ENCODE measurements at places on chromosomes 6 and 20. TPM values are rescaled to one million over a fixed set of nuclear protein-coding genes. Genes with fewer than 3 reads are reported as not detected.

- peak; percentile 46 for DNase-seq
Measured at GRCh38 chr6:44594481-44594880, 207.0 kb downstream of the CDC5L start.

GRCh38 chr6:10300071-10300470 is 114.8 kb downstream of the TFAP2A start:
- no peak for DNase-seq

- peak; percentile 59 for DNase-seq
Measured at GRCh38 chr6:24273096-24273870, 84.6 kb downstream of the DCDC2 start.

DNA sequence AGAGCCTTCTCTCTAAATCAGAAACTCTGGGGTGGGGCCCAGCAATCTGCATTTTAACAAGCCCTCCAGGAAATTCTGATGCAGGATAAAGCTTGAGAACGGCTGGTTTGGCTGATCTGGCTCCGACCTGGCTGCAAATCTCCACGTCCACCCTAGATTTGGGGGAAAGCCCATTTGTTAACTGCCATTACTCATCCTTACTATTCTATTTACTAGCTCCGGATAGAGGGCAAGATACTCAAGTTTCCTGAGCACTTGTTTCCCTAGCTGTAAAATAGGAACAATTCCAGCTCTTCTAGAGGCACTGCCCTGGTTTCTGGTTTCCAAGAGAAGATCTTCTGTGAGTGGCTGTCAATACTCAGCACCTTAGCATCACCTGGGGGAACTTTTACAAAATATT is 44.4 kb downstream of the DAAM2 start:
- peak; percentile 43 for DNase-seq

DNA sequence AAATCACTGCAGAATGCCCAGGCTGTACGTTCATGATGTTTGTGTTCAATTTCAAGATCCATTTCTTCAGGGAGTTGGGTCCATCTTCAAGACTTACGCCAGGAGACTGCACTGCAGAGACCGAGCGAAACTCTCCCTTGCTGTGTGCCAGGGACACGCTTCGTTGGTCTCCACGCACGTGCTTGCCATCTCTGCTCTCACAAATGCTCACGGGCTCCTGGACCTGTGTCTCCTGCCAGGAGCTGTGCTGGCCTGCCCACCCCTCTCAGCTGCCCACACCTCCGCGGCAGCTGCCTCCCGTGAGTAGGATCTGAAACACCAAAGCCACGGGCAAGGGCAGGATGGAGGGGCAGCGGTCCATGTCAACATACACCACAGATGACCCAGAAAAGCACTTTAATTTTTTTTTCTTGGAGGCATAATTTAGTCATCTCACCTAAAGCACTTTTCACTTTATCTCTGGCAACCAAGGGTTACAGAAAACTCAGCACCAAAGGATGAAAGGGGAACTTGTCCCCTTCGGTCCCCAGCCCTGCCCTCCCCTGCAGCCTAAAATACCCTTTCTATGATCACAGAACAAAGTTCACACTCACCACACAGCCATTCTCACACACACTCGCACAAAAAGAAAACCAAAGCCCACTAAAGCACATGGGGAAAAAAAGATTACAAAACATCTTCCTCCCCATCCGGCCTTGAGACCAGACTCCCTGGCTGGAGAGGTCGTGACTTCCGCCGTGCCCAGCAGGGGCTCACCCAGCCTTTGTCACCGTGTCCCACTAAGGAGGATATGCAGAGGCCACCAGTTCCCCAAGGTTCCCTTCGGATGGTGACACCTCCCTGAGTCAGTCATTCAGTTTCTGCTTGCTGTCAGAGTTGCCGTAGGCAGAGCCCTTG is 137.9 kb downstream of the AGPAT4 start:
- no peak for DNase-seq

- no peak for DNase-seq
Measured at GRCh38 chr6:44298055-44298803, 14.9 kb downstream of the AARS2 start.

- DNase-seq, result peak; percentile 59
Measured at GRCh38 chr6:83442752-83443151, 11.9 kb upstream of the ME1 start.

- no peak for DNase-seq
Measured at GRCh38 chr20:11248011-11248409, 574.2 kb upstream of the JAG1 start.

RAD21L1 gene
- total RNA-seq, result 0.19 TPM

DEFB116 gene
- total RNA-seq, result not detected

KIF6 gene
- total RNA-seq, result not detected

AFG1L gene
- total RNA-seq, result 3.8 TPM

Data from LHCN-M2 (cell line).